T-helper 1 cell (primary cell): ENCODE measurements at places on chromosomes 7 and 10.

DNA sequence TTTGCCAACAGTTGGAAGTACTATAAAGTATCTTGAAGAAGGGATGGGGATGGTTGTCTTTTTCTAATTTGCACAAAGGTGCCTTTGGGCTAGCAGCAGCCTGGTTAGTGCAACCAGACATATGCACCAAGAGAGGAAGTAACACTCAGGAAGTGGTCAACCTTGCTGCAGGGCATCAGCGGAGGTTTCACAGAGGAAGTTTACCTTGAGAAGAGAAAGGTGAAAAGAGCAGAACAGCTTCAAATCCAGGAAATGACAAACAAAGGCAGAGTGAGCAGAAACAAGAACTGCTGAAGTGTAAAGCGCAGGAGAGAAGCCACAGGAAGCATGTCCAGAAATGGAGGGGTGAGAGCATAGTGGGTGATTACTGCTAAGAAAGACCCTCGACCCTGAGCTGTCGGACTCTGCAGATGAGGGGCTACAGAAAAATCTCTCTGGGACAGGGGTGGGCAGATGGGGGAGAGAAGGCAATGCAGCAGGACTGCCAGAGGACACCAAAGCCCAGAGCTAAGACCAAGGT is 66.9 kb downstream of the STK17A start:
- peak; percentile 29 for DNase-seq

DNA sequence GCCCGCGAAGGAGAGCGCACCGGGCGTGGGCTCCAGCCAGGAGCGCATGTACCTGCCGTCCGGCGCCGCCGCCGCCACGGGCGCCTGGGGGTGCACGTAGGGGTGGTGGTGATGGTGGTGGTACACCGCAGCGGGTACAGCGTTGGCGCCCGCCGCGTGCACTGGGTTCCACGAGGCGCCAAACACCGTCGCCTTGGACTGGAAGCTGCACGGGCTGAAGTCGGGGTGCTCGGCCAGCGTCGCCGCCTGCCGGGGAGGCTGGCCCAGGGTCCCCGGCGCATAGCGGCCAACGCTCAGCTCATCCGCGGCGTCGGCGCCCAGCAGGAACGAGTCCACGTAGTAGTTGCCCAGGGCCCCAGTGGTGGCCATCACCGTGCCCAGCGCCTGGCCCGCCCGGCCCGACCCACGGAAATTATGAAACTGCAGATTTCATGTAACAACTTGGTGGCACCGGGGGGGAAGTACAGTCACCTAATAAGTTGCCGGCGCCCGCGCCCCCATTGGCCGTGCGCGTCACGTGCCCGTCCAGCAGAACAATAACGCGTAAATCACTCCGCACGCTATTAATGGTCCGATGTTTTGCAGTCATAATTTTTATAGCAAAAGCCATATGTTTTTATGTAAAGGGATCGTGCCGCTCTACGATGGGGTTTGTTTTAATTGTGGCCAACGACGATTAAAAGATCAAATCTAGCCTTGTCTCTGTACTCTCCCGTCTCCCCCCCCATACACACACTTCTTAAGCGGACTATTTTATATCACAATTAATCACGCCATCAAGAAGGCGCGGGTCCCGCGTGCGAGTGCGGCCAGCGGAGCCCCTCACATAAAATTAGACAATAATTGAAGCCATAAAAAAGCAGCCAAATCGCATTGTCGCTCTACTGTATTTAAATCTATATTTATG is at the start of gene HOXA9:
Gene HOXA9, minus strand, starts transcription at position 449 of the 907 bp plus-strand sequence. Its CDS starts 80 bp downstream, at position 369.
- DNase-seq, result no peak

GRCh38 chr7:74405899-74406512 is 47.7 kb upstream of the GTF2IRD1 start:
- no peak for DNase-seq

GRCh38 chr7:140322759-140323158 is 75.6 kb downstream of the SLC37A3 start:
- DNase-seq, result no peak

- no peak for DNase-seq
Measured at GRCh38 chr10:101136007-101136707, 5.1 kb downstream of the TLX1 start.

- no peak for DNase-seq
Measured at GRCh38 chr7:135282561-135283254, 49.1 kb downstream of the STRA8 start.

DNA sequence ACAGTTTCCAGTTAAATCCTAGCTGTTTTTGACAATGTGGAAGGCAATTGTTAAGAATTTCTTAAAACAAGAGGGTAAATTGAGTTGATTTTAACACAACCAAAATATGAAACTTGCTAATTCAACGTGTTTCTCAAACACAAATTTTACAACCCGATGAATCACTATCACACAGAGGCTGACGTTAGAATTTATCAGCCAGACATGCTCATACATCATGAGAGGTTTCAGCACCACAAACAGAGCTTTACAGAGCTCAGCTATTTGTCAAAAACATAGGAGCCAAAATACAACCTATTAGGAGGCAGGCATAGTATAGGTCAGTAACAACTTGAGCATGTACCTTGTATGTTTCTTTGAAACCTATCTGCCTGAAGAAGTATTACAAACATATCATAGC is 36.1 kb downstream of the LRRN3 start:
- DNase-seq, result no peak

- no peak for DNase-seq
Measured at GRCh38 chr10:78258323-78259030, 224.8 kb downstream of the RPS24 start.

- no peak for DNase-seq
Measured at GRCh38 chr10:50387732-50388073, 136.4 kb upstream of the ASAH2 start.

DNA sequence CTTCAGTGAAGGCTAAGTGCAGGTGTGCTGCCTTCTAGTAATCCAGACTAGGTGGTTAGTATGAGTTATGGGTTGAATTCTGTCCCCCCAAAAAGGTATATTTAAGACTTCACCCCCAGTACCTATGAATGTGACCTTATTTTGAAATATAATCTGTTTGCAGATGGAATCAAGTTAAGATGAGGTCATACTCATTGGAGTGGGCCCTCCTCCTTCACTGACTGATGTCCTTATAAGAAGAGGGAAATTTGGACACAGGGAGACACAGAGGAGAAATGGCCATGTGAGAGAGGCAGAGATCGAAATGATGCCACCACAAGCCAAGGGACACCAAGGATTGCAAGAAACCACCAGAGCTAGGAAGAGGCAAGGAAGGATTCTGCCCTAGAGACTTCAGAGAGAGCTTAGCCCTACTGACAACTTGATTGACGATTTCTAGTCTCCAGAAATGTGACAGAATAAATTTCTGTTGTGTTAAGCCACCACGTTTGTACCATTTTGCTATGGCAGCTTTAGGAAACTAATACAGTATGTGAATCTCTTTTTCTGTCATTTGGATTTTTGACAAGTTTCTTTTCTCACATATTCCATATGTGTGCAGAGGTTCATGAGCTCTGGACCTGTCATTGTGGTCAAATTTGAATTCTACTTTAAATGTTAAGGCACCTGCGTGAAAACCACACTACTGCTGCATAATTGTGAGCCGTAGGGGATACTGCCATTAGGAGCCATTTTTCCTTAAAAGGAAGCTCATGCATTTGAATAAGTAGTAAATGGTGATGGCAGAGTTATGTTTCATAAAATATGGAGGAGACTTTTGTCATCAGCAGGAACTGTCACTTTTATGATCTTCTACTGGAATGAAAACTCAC is 2.6 kb upstream of the RPA3 start:
- no peak for DNase-seq

DNA sequence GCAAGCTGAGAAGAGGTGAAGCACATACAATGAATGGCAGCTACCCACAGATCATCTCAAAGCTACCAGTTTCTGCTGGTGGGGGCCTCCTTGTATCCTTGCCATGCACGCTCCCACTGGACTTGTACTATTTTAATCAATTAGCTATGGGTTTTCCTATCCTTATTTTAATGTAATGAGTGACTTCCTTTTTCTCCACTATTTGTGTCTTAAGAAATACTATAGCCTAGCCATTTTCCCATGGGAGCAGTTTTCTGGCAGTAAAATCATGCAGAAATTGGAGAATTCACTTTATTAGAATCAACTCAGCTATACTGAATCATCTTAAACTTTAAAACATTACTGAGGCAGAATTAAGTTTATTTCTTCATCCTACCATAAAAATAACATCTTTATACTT is 73.5 kb downstream of the CTNNA3 start:
- DNase-seq, result no peak

- no peak for DNase-seq
Measured at GRCh38 chr10:122141821-122142640, 129.1 kb upstream of the BTBD16 start.

DNA sequence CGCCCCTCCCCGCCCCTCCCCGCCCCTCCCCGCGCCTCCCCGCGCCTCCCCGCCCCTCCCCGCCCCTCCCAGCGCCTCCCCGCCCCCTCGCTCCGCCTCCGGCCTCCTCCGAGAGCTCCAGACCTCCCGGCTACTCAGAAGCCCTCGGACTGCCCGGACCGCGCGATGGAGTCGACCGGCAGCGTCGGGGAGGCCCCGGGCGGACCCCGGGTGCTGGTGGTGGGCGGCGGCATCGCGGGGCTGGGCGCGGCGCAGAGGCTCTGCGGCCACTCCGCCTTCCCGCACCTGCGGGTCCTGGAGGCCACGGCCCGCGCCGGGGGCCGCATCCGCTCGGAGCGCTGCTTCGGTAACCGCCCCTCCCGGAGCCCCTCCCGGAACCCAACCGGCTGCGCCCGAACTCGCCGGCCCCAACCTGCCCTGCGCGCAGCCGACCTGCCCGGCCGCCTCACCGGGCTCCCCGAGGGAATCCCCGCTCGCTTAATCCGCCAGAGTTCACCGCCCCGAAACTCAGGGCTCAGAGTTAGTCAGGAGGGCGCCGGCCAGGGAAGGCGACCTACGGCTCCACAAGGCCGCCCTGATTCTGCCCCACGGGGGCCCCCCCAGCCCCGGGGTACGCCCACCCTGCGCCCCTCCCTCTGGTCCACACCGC is at the start of gene PAOX:
Gene PAOX, plus strand, starts transcription at position 111 of the 649 bp plus-strand sequence. Its CDS starts 55 bp downstream, at position 166.
- DNase-seq, result peak; percentile 52

GRCh38 chr7:27952456-27953285 is 212.7 kb downstream of the TAX1BP1 start:
- no peak for DNase-seq

GRCh38 chr10:124569623-124570470 is 108.2 kb downstream of the LHPP start:
- no peak for DNase-seq

GRCh38 chr7:157357129-157358040 is 20.6 kb downstream of the DNAJB6 start:
- DNase-seq, result no peak

DNA sequence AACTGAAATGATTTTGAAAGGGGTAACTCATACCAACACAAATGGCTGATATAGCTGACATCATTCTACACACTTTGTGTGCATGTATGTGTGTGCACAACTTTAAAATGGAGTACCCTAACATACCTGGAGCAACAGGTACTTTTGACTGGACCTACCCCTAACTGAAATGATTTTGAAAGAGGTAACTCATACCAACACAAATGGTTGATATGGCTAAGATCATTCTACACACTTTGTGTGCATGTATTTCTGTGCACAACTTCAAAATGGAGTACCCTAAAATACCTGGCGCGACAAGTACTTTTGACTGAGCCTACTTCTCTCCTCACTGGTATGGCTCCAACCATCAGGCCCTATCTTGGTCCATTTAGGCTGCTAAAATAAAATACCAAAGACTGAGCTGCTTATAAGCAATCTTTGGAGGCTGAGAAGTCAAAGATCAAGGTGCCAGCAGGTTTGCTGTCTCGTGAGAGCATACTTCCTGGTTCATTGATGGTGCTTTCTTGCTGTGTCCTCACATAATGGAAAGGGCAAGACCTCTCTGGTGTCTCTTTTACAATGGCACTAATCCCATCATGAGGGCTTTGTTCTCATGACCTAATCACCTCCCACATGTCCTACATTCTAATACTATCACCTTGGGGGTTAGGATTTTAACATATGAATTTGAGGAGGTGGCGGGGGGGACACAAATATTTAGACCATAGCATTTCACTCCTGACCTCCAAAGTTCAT is 173.3 kb downstream of the CFTR start:
- DNase-seq, result no peak

DNA sequence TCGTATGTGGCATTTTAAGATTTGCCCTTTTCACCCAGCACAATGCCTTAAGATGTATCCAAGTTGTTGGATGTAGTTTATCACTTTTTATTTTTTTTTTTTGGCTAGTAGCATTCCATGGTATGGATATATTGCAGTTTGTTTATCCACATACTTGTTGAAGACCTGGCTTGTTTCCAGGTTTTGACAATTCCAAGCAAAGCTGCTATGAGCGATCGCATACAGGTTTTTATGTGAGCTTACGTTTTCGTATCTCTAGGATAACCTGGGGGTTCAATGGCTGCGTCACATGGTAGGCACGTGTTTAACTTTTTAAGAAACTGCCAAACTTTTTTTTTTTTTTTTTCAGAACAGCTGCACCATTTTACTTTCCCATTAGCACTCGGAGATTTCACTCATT is 32.2 kb downstream of the BAIAP2L1 start:
- no peak for DNase-seq

GRCh38 chr7:98831641-98832221 is 38.1 kb downstream of the TMEM130 start:
- peak; percentile 14 for DNase-seq

DNA sequence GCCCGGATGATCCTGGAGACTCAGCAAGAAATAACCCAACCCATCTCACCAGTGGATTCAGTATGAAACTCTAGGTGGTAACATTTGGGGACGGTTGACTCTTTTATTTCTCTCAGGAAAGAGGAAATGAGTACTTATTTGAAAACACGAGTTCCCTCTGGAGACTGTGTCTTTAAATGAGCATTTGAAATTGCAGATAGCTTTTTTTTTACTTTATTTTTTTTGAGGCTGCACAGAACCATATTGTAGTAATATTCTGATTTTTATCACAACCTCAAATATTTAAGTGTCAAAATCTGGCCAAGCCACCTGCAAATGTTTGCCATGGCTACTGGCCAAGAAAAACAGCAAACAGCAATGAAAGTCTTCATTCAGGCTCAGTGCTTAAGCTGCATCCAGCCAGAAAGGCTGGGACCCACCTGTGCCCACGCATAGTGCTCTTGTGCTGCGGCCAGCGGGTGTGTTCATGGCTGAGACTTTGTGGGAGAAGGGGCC is 160.8 kb downstream of the CREB5 start:
- DNase-seq, result no peak

GRCh38 chr7:150379441-150380379 is 580 bp downstream of the ZNF775 start:
- no peak for DNase-seq

GRCh38 chr10:103281753-103282152 is 4.8 kb downstream of the INA start:
- no peak for DNase-seq

DNA sequence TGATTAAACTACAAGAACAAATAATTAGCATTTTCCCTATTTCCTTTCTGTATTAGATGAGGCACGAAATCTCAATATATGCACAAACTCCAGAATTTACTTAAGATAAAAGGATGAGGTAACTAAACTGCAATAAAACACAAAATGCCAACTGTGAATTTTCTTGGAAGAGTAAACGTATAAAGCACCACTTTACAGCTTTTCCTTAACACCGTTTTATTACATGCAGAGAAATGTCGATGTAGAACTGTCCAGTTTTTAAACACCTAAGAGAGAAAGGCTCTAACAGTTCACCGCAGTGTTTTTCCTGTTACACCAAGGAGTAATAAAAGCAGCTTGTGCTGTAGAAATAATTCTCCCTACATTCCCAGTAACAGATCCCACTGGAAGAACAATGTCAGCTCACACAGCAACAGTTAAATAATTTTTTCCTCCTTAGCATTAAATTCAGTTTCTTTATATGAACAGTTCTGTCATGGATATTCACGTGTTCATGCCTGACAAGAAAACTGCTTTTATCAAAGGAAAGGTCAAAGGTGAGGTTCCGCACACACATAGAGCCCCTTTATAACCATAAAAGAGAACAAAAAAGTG is 52.0 kb downstream of the MINDY3 start:
- DNase-seq, result no peak
